ENCODE measurements at places on chromosomes 3 and 15.
A peak's percentile ranks its signal among the peaks of the same experiment; 100 is the strongest.

DNA sequence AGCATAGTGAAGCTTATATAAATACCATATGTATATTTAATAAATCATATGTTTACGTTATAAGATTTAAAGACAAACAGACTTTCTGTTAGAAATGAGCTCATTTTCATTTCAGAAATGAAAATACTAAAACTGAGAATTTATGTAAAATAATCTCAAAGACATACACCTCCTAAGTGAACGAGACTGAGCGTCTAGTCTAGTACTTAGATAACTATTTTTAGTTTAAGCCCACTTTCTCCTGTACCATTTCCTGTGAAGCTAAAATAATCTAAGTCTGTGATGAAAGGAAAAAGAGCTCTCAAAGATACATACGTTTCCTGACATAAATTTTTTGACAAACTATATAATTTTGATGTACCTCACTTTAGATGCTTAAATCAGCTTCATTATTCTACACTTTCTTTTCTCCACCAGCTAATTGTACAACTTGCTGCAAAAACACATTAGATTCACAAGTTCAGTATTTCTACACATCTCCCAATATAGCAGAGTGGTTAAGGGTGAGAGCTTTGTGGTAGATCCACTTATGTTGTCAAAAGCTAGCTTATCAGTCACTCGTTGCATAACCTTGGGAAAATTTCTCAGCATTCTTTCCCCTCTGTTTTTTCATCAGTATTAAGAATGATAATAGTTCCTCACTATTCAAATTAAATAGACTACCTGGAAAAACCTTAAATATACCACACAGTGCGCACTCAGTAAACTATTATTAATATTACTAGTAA is 703.0 kb downstream of the PLOD2 start:
- H3K4me1 ChIP-seq = no peaks in the 10 kb centered on the region
- H3K36me3 ChIP-seq = no peaks in the 10 kb centered on the region
- no peak for DNase-seq
- no peak overlapping the region for H3K27ac ChIP-seq
- no peaks in the 10 kb centered on the region for H3K27me3 ChIP-seq
- no peak overlapping the region for H3K4me3 ChIP-seq

DNA sequence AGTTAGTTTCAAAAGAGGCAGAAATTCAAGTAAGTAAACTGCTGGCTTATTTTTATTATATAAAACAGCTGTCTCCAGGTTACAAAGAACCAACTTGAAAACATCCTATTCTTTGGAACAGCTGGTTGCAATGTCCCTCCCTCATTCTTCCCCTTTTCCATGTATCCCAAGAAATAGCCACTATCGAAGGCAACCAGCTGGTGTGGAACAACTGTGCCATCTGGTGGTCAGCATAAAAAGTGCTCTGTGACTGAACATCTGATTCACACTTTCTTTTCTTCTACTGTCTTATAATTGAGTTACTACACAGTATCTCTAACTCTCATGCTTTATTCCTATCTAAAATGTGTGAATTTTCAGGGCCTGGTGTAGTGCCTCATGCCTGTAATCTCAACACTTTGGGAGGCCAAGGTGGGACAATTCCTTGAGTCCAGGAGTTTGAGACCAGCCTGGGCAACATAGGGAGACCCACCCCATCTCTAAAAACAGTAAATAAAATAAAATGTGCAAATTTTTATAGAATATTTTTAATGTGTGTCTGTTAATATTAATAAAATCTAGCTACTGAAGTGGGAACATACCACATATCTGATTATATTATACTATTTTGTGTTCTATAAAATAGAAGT is 9.6 kb downstream of the OSBPL11 start:
- peaks cover 56% of the 10 kb centered on the region for H3K4me1 ChIP-seq
- H3K36me3 ChIP-seq = peaks cover 48% of the 10 kb centered on the region
- no peak overlapping the region for H3K4me3 ChIP-seq
- no peak for DNase-seq

- no peak overlapping the region for H3K4me3 ChIP-seq
- H3K4me1 ChIP-seq = no peaks in the 10 kb centered on the region
- H3K27ac ChIP-seq = no peak overlapping the region
- no peaks in the 10 kb centered on the region for H3K27me3 ChIP-seq
- DNase-seq = no peak
- H3K36me3 ChIP-seq = no peaks in the 10 kb centered on the region
Measured at GRCh38 chr3:112904786-112905185, 58.1 kb upstream of the CD200R1L start.

GRCh38 chr15:93088981-93089726 is at the start of gene RGMA:
Gene RGMA (minus strand): TSS chr15:93089211. CDS start chr15:93088932, 279 bp downstream.
- H3K27ac ChIP-seq = peak within 1 kb of the TSS; percentile 90
- no peaks in the 10 kb centered on the region for H3K27me3 ChIP-seq
- peaks cover 23% of the 10 kb centered on the region for H3K4me1 ChIP-seq
- H3K4me3 ChIP-seq = peak within 1 kb of the TSS; percentile 80

DNA sequence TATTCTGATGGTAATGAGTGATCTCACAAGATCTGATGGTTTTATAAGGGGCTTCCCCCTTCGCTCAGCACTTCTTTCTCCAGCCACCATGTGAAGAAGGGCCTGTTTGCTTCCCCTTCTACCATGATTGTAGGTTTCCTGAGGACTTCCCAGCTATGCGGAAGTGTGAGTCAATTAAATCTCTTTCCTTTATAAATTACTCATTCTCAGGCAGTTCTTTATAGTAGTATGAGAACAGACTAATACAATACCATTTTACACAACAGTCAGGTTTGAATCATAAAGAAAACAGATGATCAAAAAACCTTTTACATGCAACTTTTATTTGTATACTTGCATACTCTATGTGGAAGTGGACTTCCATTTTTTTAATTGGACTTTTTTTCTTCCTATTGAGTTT is 46.7 kb upstream of the CBLB start:
- no peak overlapping the region for H3K27ac ChIP-seq
- DNase-seq = no peak
- H3K36me3 ChIP-seq = no peaks in the 10 kb centered on the region

- H3K36me3 ChIP-seq = no peaks in the 10 kb centered on the region
- H3K4me1 ChIP-seq = peaks cover 57% of the 10 kb centered on the region
- H3K27ac ChIP-seq = no peak overlapping the region
- H3K4me3 ChIP-seq = no peak overlapping the region
- no peak for DNase-seq
Measured at GRCh38 chr3:172078721-172079120, 39.3 kb downstream of the FNDC3B start.

DNA sequence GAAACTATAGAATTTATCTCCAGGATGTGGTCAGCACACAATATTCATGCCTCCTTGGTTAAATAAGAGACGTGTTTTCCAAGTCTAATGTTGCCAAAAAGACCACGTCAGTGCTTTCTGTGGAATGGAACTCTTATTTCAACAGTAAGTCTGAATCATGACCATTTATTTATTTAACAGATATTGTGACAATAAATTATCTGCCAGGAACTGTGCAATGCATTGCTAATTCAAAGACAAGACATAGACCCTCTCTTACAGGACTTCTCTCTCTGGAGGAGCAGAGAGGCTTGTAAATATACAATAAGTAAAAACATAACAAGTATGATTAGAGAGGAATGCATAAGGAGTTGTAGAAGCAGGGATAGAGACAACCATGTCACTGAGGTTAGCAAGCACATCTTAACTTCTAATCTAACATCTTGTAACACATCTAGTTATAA is 227.5 kb downstream of the DTWD1 start:
- no peaks in the 10 kb centered on the region for H3K4me1 ChIP-seq
- H3K27me3 ChIP-seq = no peaks in the 10 kb centered on the region
- H3K27ac ChIP-seq = no peak overlapping the region

- no peaks in the 10 kb centered on the region for H3K4me1 ChIP-seq
- H3K4me3 ChIP-seq = no peak overlapping the region
- H3K36me3 ChIP-seq = no peaks in the 10 kb centered on the region
- H3K27ac ChIP-seq = no peak overlapping the region
- no peak for DNase-seq
Measured at GRCh38 chr3:186520957-186521842, 23.0 kb downstream of the CRYGS start.

DNA sequence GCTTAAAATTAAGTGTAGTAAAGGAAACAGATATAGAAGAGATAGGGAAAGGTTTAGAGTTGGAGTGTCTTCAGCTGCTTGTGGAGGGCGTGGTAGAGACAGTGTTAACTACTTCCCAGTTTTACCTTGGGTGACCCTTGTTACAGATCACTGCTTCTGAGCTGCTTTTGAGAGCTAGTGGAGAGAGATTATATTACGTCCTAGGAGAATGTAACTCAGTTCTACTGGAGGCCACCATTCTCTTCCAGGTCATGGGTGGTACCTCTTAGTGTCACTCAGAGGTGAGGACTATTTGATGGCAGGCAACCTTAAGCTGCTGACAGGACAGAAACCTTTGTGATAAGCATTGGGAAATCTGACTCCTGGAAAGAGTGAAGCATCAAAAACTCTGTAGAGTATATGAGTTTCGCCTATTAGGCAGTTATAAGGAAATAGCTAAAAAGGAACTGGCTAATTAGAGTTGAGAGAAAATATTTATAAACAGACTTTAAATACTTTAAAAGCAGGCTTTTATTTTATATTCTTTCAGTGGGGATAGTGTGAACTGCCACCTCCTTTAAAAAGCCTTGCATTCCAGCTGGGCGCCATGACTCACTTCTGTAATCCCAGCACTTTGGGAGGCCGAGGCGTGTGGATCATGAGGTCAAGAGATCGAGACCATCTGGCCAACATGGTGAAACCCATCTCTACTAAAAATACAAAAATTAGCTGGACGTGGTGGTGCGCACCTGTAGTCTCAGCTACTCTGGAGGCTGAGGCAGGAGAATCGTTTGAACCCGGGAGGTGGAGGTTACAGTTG is 106.5 kb downstream of the ZNF609 start:
- no peak for DNase-seq
- no peak overlapping the region for H3K4me3 ChIP-seq
- H3K4me1 ChIP-seq = peaks cover 4% of the 10 kb centered on the region
- H3K27ac ChIP-seq = no peak overlapping the region
- no peaks in the 10 kb centered on the region for H3K36me3 ChIP-seq

DNA sequence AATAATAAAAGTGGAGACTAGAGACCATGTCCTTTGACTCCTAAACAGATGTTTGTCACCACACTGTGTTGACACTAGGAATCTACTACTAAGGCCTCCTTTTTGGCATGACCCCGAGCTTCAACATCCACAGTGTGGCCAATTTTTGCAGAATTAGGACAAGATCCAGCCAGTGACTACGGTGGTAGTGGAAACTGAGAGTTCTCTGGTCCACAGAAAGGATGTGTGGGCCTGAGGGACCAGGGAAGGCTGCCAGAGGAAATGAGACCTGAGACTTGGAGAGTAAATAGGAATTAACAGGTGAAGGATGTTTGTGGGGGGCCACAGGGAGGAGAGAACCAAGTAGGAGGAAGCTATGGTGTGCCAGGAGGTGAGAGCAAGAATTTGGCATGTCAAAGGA is 122.7 kb downstream of the CHCHD6 start:
- H3K4me3 ChIP-seq = no peak overlapping the region
- no peaks in the 10 kb centered on the region for H3K4me1 ChIP-seq
- no peaks in the 10 kb centered on the region for H3K36me3 ChIP-seq
- DNase-seq = peak; percentile 44
- peak overlapping the region; percentile 41 for H3K27ac ChIP-seq
- no peaks in the 10 kb centered on the region for H3K27me3 ChIP-seq

DNA sequence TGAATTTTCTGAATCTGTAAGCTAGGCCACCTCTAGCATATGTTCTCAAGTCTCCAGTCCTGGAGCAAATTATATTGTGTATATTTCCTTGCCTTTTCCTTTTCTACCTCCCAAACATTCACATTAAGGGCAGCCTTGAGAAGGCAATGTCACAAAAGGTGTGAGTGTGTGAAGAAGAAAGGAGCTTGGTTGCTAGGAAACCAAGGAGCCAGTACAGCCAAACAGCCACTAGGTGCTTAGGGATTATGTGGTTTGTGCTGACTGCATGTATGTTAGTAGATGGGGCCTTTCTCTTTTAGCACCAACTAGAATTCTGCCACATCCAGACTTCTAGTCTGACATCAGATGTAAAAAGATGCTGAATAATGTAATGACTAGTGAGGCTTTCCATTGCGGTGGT is 118.8 kb upstream of the DAZL start:
- no peaks in the 10 kb centered on the region for H3K27me3 ChIP-seq
- DNase-seq = no peak
- H3K36me3 ChIP-seq = no peaks in the 10 kb centered on the region
- H3K4me1 ChIP-seq = peaks cover 8% of the 10 kb centered on the region
- no peak overlapping the region for H3K27ac ChIP-seq
- H3K4me3 ChIP-seq = no peak overlapping the region

GRCh38 chr15:53114960-53115359 is 324.8 kb upstream of the ONECUT1 start:
- H3K27ac ChIP-seq = no peak overlapping the region
- no peaks in the 10 kb centered on the region for H3K27me3 ChIP-seq
- no peaks in the 10 kb centered on the region for H3K36me3 ChIP-seq
- no peak overlapping the region for H3K4me3 ChIP-seq
- DNase-seq = no peak

DNA sequence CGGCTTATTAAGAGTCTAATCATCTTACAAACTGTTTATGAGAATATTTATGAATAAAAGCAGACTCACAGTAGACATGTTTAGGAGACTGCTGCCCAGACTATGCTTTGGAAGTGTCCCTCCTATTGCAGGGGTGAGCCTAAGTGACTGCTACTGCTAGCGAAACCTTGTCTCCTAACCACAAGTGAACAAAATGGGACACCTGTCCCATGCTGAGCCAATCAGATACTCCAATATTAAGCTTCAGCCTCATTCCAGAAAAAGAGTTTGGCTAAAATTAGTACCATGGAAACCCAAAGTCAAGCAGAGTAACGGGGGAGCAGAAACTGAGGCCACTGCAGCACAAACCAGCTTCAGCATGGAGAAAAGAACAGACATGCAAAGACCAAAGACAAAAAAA is 4.6 kb downstream of the DENND6A start:
- H3K4me3 ChIP-seq = no peak overlapping the region
- peaks cover 45% of the 10 kb centered on the region for H3K4me1 ChIP-seq
- H3K27me3 ChIP-seq = no peaks in the 10 kb centered on the region
- H3K36me3 ChIP-seq = no peaks in the 10 kb centered on the region

DNA sequence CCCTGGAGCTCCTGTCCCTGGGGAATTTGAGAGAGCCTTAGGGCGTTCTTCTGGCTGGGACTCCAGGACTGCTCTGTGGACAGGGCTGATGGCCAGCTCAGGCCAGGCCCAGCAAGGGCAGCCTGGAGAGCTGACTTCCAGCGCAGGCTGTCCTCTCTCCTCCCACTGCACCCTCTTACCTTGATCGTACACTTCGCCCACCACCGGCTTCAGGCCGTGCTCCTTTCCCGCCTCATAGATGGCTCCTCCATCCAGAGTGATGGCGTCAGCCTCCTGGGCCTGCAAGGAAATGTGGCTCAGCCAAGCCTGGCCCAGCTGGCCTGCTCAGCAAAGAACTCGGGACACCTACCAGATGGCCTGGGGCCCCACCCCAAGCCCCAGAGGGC is 3.1 kb downstream of the MELTF start:
- DNase-seq = no peak
- H3K4me1 ChIP-seq = peaks cover 7% of the 10 kb centered on the region
- H3K27me3 ChIP-seq = peaks cover 40% of the 10 kb centered on the region
- no peaks in the 10 kb centered on the region for H3K36me3 ChIP-seq
- H3K4me3 ChIP-seq = no peak overlapping the region
